ENCODE measurements at places on chromosomes 3 and 15.

- DNase-seq, result no peak
These were observed 141.6 kb upstream of the KBTBD8 start for GRCh38 chr3:66856533-66856932.

GRCh38 chr15:22933641-22934061, 46.5 kb downstream of the CYFIP1 start:
- DNase-seq, result no peak

GRCh38 chr15:88233921-88234320, 22.6 kb downstream of the NTRK3 start:
- no peak for DNase-seq

DNA sequence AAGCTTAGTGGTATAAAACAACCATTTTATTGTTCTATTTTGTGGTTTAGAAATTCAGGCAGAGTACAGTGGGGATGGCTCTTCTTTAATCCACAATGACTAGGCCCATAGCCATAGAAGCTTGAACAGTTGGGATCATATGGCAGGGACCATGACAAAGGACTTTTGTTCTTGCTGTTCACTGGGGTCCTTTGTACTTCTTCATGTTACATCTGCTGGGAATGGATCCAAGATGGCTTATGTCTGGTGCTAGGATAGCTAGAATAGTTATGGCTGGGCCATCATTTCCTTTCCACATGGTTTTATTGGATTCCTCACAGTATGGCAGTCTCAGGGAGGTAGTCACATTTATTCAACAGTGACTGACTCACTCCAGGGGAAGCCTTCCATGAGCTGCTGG, 427.9 kb upstream of the AGTR1 start:
- no peak for DNase-seq

DNA sequence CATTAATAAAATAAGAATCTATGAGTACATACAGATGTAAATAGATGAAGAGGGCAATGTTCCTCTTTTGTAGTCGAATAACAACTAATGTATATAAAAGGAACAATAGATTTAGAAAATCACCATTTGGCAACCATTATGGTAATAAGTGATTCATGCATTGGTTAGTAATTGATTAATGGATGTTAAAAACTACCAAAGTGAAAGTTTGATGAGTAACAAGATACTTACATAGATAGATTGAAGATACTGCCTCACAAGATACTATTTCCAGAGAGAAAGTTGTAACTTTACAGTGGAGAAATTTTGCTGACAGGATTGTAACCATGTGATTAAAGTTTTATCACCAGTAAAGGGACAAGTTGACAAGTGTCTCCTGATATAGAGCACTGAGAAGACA, 55.0 kb downstream of the TCF12 start:
- no peak for DNase-seq

DNA sequence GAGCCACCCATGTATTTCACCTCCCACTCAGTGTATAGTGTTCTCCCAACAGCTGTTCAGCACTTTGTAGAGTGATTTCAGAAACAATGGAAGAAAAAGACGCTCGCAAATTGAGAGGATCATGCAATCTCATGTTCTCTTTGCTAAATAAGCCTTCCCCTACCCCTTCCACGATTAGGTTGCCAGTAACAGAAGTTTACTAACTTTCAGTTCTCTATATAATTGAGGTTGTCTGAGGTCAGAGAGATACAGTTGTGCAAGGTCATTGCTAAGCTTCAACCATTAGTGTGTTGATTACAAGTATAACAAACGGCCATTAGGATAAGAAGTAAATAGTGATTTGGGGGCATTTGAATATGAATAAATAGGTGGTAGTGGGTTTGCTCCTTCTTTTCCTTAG, 99.6 kb downstream of the TUSC7 start:
- DNase-seq, result no peak

GRCh38 chr3:134704556-134704955, 53.7 kb upstream of the KY start:
- no peak for DNase-seq

- no peak for DNase-seq
These were observed 271.8 kb downstream of the MECOM start for GRCh38 chr3:169391672-169392071.

DNA sequence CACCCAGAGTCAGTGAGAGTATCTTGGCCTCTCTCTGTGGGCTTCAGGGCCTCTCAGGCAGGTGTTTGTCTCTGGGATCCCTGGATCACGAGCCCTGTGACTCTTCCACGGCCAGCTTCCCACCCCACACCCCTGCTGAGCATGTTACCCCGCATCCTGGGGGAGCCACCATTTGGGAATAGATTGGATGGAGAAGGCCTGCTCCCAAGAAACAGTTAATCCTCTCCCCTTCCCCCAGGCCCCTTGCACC, 15.5 kb upstream of the SRP14 start:
- DNase-seq, result no peak

GRCh38 chr3:46420931-46421330, 13.9 kb downstream of the CCRL2 start:
- DNase-seq, result no peak

DNA sequence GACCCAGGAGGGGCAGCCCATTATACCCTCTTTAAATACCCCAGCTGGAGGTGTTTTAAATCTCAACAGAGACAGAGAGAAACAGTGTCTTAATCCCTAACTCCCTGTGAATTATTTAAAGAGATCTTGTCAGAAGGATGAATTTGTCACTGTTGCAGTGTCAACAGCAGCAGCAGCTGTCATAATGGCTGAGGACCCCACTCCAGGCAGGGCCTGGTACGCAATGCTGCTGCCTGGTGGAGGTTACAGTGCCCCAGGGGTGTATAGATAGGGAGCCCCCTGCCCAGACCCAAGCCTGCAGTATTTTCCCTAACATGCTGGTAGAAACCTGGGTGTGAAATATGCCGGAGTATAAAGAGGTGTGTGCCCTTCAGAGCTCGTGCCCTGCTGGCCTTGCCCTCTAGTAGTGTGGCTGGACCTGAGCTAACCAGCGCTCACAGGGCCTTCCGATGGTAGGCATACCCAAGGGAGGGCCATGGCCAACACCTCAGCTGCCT, 143.0 kb downstream of the EPHB1 start:
- no peak for DNase-seq

DNA sequence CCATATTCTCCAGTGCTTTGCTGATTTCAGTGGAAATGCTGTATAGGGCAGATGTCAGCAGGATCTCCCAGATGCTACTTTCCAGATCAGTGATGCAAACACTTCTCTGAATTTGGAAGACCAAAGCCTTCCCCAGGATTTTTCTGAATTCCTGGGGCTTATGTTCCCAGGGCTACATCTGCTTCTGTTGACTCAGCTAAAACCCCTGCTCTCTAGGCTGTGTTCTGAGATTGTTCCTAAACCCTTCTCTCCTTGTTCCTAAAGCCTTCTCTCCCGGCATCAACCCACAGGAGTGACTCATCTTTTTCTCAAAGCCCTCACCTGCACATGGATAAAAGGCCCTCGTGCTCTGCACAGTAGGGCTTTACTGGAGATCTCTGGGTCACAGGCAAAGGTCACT, 35.5 kb downstream of the FAH start:
- DNase-seq, result no peak

- DNase-seq, result no peak
These were observed 43.4 kb downstream of the C2CD4A start for GRCh38 chr15:62109982-62110851.

DNA sequence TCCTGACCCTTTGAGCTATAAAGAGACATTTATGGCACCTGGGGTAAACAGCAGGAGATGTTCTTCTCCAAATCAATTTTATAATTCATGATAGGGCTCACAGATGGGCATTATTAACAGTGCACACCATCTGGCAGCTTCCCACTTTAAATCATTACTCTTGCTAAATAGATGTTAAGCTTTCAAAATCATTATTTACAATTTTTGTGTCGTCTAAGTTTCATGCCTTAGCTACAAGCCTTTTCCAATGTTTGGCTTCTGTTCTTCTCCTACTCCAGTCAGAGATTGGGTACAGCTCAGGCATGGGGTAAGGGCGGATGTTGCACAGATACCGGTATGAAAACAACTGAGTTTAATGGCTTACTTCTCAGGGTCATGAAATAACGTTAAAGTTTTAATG, 120.9 kb upstream of the PFN2 start:
- DNase-seq, result no peak

DNA sequence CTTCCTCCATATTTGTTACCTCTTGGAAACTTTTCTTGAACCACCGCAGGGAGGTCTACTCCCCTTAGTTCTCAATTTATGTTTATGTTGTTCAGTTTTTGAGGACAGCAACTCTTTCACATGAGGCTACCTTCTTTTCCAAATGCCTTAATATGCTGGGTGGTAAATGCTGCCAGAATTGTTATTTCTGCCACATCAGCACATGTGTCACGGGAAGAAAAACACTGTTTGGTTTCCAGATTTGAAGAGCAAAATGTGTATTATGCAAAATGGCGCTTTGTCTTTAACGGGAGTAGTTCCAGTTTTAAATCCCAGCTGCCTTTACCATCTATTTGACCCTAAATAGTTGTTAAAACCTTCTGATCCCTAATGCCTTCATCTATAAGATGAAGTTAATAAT, 606.2 kb upstream of the TBL1XR1 start:
- no peak for DNase-seq

DNA sequence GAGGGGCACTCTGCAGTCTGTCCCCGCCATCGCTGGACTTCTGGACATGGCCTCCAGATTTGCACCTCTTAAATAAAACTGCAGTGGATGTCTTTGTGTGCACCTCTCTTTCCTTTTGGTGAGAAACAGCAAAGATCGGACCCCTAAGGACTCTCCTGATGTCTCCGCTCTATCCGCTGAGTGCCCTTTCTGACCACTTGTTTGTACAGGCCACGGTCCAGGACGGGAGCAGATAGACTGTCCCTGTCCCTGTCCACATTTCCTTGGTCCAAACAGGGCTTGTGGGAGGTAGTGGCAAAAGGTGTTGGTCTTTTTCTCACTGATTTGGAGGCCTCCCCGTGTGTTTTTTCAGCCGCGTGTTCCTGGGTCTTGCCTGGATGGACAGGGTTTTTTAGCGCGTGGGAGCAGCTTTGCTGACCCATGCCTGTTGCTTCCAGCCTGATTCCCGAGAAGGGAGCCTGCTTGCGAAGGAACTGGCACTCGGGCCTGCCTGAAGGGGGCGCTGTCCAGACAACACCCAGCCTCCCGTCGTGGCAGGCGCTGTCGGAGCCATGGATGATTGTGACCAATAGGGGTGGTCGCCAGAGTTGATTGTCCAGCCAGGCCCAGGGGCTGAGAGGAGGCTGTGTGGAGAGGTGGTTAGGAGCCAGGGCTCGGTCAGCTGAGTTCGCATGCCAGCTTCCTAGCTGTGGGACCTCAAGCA, 13.2 kb upstream of the STAB1 start:
- DNase-seq, result no peak

GRCh38 chr3:158711886-158712285, 20.4 kb downstream of the RARRES1 start:
- no peak for DNase-seq

DNA sequence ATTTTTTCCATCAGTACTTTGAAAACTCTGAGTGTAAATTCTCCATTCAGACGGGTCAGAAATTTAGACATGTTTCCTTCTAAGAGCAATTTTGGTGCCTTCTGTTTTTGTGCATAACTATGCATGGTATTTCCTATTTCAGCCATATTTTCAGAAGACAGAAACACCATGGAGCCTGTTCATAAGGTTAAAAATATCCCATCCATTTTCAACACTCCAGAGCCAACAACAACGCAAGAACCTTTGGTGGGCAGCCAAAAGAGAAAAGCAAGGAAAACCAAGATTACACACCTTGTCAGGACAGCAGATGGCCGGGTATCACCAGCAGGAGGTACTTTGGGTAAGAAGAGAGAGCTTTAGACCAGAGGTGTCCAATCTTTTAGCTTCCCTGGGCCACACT, 275.6 kb downstream of the BBX start:
- no peak for DNase-seq

DNA sequence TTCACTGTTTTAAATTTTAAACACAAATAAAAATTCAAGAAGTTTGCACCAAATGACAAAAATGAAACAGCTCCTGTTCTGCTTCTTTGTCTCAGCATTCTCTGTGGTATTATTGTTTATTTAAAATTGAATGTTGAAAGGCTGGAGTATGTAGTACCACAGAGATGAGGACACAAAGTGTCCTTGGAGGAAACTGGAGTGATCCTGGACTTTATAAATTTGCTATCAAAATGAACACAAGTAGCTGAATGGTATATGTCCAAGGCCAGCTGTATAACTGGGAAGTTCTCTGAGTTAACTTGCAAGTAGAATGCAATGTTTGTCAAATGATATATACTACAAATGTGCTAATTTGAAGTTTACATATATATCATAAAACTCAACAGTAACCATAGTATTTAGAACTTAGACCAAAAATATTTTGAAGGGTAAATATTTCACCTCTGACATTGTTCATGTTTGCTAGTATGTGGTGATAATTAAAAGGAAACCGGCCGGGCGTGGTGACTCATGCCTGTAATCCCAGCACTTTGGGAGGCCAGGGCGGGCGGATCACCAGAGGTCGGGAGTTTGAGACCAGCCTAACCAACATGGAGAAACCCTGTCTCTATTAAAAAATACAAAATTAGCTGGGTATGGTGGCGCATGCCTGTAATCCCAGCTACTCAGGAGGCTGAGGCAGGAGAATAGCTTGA, 12.3 kb downstream of the BTLA start:
- DNase-seq, result no peak

GRCh38 chr3:179063945-179064560, 7.6 kb downstream of the ZMAT3 start:
- DNase-seq, result no peak

GRCh38 chr3:70150599-70150998, 151.1 kb downstream of the SAMMSON start:
- no peak for DNase-seq

DNA sequence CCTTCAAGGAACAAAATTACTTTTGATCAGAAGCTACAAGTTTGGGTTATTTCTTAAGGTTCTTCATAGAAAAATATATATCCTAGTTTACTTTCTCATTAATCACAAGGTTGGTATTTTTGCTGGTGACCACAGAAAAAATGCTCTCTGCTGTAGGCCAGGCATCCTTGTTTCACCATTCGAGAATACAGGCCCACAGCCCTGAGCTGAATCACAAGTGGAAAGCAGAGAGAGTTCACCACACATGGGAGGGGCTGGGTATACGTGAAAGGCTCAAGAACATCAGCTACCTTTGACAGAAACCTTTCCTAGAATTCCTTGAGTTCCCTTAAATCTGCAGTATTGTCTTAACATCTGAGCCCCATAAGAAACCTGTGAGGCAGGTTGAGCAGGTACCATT, 23.2 kb downstream of the CPEB1 start:
- DNase-seq, result no peak

DNA sequence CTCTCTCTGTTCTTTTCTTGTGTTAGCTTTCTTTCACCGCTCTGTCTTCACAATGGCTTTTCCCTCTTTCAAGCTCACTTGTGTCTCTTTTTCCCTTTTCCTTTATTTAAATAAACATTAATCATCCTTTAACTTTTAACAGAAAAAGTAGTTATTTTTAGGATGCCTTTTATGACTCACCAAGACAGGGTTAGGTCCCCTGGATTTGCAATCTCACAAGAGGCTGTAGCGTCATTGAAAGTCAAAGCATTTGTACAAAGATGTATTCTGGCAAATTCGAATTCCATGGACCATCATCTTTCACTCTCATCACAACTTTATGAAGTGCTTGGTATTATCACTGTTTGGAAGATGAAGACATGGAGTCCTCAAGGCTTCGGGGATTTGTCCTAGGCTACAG, 34.8 kb upstream of the MCTP2 start:
- DNase-seq, result no peak

GRCh38 chr15:91476861-91477260, 376.6 kb upstream of the SLCO3A1 start:
- no peak for DNase-seq

GRCh38 chr15:39934397-39935071, 619 bp downstream of the EIF2AK4 start:
- peak; percentile 15 for DNase-seq

Measured in stimulated activated CD4-positive, alpha-beta T cell treated with anti-CD3 and anti-CD28 coated beads, Interleukin-4, amount 100 ng/mL, for 24 hours (primary cell).